BJ (cell line): ENCODE measurements at places on chromosomes 3 and 15. TPM values are rescaled to one million over a fixed set of nuclear protein-coding genes. Genes with fewer than 3 reads are reported as not detected.
A peak's percentile ranks its signal among the peaks of the same experiment; 100 is the strongest.

DNA sequence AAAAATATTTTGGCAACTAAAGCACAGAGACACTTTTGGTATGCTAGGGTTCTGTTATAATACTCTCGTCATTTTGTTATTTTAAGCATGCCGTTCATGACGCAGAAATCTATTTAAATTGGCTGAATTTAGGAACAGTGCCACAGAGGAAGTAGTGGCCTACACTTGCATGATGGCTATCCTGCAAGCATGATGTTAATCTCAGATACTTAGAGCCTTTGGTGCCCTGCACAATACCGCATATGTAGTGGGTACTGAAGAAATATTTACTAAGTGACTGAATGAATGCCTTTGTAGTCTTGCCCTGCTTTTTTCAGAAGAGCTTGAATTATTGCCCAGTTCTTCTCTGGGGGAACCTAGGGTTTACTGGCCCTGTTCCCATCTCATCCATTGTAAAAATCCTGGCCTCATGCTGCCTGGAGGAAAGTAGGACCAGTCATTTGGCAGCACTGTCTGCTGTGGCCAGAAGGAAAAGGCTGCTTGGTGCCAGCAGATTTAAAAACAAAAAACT, 79.0 kb downstream of the SERPINI1 start:
- peak; percentile 47 for DNase-seq

The CFAP44 gene
- 0.82 and 2.8 TPM in 2 replicates for polyA plus RNA-seq

DNA sequence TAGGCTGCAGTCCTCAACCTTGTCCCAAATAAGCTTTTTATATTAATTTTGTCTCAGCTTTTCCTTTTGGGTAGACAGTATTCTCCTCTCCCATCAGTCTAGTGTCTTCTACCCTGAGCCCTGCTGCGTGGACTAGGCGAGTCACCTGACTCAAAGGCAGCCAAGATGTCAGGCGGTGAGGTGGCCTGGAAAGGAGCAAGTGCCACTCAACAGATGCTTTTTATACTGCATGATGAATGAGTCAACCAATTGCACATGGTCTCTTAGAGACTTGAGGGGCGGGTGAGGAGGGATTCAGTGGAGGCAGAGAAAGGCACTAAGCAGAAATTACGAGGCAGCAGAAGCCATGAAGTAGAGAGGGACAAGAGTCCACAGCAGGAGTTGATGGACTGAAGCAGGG, 95.9 kb downstream of the FRMD4B start:
- no peak for DNase-seq

GRCh38 chr15:99365242-99365641, 114.0 kb downstream of the LRRC28 start:
- no peak for DNase-seq

DNA sequence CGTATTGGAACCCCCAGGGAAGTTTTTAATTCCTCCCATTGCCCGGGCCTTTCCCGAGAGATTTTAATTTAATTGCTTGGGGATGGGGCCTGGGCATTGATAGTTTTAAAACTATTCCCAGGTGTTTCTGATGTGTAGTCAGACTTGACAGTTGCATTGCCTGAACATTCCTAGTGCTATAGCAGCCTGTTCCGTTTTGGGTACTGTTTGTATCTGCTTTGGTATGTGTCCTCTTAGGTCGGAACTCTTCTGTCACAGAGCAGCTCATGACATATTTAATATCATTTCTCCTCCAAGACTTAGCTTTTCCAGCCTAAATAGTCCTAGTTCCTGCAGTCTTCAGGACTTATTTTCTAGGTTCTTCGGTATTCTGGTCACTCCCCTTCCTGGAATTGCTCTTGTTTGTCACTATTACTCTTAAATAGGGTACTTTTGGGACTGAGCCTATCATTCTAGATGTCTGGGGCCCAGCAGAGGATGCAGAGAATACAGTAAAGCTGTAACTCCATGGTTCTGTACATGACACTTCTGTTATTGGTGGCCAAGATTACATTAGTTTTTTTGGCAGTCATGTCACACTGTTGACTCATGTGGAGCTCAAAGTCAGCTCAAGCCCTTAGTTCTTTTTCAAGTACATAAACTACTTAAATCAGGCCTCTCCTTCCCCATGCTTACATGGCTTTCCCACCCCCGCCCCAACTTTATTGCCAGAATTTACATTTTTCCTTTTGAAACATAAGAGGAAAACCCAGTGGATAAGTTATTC, 81.5 kb downstream of the BBX start:
- peak; percentile 27 for DNase-seq

DNA sequence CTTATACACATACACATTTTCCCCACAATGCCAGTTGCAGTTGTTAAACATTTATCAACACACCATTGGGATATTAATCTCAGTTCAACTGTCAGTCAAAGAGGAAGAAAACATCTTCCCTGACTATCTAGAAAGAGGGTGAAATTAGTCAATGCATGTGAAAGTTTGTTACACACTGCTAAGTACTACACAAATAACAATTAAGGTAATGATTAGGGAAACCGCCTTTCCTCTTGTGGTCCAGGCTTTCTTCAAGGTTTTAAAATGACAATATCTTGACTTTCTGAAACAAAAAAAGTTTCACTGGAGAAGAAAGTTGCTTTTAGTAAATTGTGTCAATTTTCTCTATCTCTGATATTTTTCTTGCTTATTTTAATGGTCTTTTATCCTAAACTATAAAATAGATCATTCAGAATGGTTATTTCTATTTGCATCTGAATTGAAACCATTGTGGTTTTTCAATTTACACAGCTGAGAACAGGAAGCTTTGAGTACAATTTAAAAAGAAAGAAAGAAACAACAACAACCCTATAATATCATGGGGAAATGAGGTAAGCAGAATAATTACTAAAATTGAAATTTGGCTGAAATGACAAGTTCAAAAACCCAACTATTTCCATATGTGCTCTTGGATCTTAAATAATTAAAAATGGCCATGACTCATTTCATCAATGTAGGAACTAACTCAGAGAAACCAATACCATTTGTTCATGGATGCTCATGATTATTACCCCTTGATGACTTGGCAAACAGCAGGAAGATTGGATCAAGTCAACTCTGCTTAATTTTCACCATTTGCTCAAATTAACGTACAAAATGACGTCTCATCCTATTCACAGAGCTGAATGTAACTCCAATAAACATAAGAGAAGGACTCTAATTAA, 31.7 kb downstream of the GPR149 start:
- no peak for DNase-seq

The CPNE9 gene
- not detected in 2 replicates for polyA plus RNA-seq

The ITIH4 gene
- polyA plus RNA-seq, result 0.49 and 1.4 TPM in 2 replicates

DNA sequence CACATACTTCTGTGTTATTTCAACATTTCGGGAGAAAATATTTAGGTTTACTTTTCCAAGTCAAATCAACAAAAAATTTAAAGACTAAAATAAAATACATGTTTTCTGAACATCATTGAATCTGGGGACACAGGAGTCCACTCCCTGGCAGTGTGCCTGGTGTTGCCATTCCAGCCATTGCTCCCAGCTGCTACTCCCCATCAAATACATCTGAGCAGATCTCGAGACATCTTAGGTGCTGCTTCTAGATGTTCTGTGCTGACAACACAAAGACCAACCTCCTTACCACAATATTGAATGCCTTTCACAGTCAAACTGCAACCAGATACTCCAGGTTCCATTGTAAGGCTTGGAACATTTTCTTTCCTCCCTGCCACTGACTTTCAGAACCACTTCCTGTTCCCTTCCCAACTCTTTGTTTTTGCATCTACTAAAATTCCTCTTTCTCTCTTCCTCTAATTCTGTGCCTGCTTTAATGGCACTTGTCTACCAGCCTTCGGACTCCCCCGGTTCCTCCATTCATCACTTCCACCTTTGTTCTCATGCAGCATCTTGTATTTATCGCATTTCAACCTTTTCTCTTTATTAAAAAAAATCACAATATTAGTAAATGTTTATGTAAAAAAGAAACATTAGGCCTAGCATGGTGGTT, 81.1 kb upstream of the SLC4A7 start:
- DNase-seq, result no peak

The TERC gene
- polyA plus RNA-seq, result 0.18 TPM in 1 of 2 replicates, not detected in the other

The TRH gene
- not detected in 2 replicates for polyA plus RNA-seq

DNA sequence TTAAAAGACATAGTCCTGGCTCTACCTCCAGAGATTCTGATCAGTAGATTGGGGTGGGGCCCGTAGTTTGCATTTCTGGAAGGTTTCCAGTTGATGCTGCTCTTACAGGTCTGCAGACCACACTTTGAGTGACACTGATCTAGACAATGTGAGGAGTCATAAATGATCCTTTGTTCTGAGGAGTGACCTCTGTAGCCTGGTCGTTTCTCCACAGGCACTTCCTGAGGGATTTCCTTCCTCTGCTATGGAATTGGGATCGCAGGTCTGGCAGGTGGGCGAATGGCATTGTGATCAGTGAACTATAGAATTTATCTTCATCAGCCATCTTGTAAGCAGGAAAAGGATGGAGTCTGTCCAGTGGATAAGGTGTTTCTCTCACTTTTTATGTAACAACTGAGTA, 5.5 kb downstream of the GFM1 start:
- no peak for DNase-seq

DNA sequence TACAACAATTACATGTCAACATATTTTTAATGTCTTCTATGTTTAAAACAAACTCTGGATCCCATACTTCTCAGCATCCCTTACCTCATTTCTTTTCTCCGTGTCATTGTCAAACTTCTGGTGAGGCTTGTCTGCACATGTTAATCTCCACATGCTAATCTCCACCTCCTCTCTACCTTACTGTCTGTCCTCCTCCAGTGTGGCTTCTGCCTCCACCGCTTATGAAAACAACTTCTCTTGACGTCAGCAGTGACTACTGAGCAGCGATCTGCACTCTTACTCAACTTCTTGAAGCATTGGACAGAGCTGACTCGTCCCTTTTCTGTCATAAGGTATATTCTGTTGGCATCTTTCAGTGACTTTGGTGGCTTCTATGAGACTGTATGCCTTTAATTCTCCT, 338.2 kb upstream of the THRB start:
- DNase-seq, result no peak

DNA sequence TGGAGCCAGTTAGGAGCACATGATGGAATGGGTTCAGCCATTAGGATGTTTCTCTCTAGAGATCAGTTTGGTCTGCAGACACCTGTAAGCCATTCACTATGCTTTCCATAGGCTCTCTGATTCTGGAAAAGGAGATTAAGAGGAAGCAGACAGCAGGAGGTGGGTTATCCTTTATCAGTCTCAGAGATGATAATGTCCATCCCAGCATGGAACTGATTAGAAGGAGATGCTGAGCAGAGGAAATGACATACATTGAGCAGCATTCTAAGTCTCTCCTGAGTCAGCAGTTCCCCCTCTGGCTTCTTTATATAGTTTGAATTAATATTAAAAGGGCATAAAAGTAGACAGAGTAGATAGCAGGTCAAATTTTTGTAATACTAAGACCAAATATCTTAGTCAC, 591.1 kb downstream of the GBE1 start:
- DNase-seq, result no peak

The GRIP2 gene
- polyA plus RNA-seq, result 0.18 and 0.45 TPM in 2 replicates
